CD4-positive, alpha-beta T cell treated with Interleukin-17A for 1 hour (primary cell): ENCODE measurements at places on chromosomes 3 and 15.

DNA sequence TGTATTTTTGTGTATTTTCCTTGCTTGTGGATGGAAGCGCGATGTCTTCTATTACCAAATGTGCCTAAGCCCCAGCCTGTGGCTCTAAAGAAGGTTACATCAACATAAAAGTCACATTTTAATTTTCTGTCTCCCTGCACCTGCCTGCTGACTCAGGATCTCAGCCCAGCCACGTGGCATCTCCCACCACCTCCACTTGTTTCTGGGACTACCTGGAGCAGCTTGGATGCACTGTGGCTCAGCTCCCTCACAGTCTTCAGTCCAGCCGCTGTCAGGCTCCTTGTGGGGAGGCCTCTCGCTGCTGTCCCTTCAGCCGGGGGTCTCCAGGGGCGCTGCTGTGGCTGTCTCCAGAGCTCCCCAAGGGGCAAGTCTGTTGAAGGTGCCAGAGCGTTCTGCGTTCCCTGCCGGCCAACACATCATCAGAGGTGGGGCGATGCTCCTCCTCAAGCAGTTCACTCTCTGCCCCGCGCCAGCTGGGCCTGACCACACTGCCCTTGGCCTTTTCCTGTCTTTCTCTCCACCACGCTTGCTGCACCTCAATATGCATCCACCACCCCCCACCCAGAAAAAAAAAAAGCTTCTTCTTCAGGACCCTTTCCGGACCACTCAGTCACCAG, 47.7 kb upstream of the BDH1 start:
- DNase-seq, result no peak

DNA sequence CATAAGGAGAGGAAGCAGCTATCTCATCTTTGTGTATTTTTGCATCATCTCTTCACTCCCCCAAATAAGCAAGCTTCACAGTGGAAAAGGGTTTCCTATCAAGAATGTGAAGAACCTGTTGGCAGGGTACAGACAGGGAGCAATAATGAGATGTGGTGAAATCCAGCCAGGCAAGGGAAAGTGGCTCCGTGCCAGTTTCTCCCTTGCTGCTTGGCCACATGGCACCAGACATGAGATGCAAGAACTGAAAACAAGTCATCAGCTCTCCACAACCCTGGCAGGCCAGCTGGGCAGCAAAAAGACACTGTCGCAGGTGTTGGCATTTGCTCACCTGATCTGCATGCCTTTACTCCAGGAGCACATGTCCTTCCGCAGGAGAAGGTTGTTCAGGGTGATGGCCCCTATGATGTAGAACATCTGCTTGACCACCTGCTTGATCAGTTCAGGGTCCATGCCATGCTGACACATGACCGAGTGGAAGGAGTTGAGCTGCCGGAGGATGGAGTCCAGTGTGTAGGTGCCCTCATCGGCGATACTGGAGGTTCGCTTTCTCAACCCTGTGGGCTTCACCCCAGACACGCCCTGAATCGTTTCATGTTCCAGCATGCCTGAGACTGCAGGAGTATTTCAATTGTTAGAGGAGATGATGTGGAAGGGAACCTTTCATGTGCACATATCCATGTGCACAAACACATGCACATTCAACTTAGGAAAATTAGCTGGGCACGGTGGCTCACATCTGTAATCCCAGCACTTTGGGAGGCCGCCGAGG, 23.3 kb upstream of the MYO5C start:
- DNase-seq, result no peak

DNA sequence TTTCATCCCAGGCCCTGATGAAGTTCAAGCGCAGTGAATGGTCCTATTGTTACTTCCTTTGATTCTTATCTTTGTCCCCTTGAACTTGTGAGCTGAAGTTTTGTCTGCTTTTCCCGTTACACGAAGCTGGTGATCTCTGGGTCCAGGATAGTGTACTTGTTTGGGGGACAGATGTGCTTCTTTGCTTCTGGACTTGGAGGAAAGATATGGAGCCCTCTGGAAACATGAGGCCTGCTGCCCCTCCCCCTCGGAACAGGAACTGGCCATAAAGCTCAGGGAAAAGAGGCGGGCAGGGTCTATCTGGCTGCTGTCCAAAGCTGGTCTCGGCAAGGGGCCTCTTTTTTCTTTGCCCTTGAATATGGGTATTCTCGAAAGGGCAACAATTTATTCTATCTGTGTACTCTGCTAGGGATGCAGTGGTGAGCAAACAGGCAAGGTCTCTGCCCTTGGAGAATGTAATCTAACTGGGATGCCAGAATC, 47.6 kb downstream of the IDH2 start:
- DNase-seq, result no peak

GRCh38 chr3:121493431-121493830, 52.4 kb downstream of the POLQ start:
- DNase-seq, result no peak

DNA sequence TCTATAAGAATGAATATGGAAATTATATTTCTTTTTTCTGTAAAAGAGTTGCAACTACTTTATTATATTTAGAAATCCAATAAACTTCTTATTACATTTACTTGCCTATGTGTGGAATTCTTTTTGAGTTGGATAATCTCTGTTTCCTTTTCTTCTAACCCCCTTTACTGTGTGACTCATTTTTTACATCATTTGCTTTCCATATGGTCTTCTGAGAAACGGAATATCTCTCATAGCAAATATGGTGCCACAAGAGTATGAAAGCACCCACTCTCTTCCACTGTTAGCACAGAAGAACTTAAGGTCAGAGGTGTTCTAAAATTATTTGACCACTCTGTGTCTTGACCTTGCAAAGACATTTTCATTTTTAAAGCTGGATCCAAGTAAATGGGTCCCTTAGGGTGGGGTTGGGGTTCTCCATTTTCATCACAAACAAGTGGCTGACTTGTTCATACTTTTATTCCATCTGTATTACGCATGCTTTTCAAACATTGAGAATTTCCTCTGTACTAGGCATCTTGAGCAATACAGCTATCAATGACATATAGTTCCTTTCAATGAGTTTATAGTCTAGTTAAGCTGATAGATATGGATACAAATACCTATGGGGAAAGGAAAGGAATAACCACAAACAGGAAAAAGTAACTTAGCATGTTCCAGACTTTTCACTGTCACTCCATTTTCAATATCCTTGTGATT, 281.1 kb upstream of the TPRG1 start:
- DNase-seq, result no peak

DNA sequence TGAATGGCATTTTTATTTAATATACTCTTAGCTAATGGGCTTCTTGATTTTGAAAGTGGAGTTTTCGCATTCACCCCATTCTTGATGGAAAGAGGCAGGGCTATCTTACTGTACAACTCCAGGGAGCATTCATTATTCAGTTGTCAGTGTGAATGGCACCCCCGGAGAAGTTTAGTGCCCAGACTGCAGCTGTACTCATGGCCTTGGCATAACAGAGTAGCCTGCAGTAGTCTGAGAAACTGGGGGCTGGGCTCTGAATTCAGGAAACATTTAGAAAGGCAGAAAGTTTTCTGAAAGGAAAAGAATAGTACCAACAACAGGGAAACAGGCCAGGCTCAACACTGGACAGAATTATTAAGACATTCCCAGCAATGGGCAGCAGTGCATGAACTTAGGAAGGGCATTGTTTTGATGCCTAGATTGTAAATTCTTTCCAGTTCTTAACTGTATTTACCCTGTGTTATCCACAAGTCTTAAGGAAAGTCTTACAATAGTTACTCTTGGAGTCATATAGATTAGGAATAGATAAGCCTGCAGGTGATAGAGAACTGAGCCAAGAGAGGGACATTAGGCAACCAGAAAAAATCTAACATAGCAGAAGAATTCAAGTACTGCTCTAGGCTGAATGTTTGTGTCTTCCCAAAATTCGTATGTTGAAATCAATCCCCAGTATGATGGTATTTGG, 44.4 kb downstream of the TIPARP start:
- DNase-seq, result no peak

- DNase-seq, result no peak
Measured at GRCh38 chr15:77361456-77361855, 58.4 kb downstream of the PEAK1 start.

- no peak for DNase-seq
Measured at GRCh38 chr3:47022641-47023071, 43.2 kb downstream of the NBEAL2 start.

GRCh38 chr3:23041918-23042696, 161.0 kb upstream of the UBE2E2 start:
- DNase-seq, result no peak

DNA sequence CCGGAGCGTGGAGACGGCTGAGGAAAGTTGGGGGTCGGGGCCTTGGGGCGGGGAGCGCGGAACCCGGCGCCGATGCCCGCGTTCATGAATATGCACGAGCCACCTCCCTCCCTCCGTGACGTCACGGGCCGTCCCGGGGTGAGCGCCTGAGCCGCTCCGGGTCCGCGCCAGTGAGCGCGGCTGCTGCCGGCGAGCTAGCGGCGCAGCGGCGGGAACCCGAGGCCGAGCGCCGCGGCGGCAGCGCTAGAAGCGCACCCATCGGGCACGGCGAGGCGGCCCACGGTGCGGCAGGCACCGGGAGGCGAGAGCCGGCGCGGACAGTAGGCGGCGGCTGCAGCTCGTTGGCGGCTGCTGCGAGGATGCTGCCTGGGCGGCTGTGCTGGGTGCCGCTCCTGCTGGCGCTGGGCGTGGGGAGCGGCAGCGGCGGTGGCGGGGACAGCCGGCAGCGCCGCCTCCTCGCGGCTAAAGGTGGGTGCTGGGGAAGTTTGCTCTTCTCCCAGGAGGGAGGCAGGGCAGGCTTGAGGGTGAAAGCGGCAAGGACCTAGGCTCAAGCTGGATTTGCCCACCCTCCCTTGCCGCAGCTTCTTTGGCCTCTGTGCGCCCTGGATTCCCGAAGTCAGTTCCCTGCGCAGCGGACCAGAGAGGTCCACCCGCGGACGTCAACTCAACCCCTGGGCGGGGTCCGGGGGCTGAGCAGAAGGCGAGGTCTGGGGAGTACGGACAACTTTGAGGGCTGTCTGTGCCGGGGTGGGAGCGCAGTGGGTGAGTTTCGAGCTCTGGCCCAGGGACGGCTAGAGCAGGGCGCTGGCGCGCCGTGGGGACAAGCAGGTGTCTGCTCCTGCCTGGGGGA, at the start of gene CLSTN2:
CLSTN2 (plus strand) TSS at position 170 of the 850 bp plus-strand sequence.
- no peak for DNase-seq

GRCh38 chr3:13782501-13782900, 97.4 kb downstream of the WNT7A start:
- no peak for DNase-seq

- no peak for DNase-seq
Measured at GRCh38 chr3:146071632-146072031, 89.4 kb downstream of the PLOD2 start.
